Suprapubic skin (tissue), 4 donors: ENCODE measurements at places on chromosomes 2 and 18. TPM values are rescaled to one million over a fixed set of nuclear protein-coding genes. Genes with fewer than 3 reads are reported as not detected.

The OR6B2 gene
- not detected for total RNA-seq

The MC2R gene
- total RNA-seq, result not detected

The DES gene
- total RNA-seq, result 41.0 TPM

The NXPH2 gene
- total RNA-seq, result not detected

The MPPE1 gene
- total RNA-seq, result 52.1 TPM

The CD302 gene
- total RNA-seq, result 32.3 TPM

The STK11IP gene
- total RNA-seq, result 25.3 TPM

The NAT8 gene
- not detected for total RNA-seq

The CBLN2 gene
- not detected for total RNA-seq

The MLPH gene
- 27.2 TPM for total RNA-seq

DNA sequence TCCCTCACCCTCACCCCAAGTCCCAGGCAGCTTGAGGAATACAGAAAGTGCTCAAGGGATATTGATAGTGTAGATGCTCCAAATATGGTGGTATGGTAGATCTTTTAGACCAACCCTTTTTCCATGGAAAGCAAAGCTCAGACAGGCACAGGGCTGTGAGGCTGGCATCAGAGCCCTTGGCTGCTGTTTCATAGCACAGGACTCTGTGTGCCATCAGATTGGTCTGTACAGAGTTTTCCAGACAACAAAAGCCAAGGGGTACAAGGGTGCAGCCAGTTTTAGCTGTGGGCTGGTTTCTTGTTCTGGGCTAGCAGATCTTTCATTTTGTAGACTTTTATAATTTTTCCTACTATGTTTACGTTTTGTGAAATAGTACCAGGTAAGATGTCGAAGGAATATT is 296.9 kb upstream of the TNP1 start:
- H3K4me1 ChIP-seq, result no peaks in the 10 kb centered on the region
- H3K27ac ChIP-seq, result no peak overlapping the region
- no peaks in the 10 kb centered on the region for H3K36me3 ChIP-seq
- no peak for DNase-seq

GRCh38 chr2:28401411-28401810 is 8.8 kb downstream of the FOSL2 start:
- no peaks in the 10 kb centered on the region for H3K27me3 ChIP-seq
- peaks cover 59% of the 10 kb centered on the region for H3K36me3 ChIP-seq
- no peak for DNase-seq
- no peak overlapping the region for H3K27ac ChIP-seq

DNA sequence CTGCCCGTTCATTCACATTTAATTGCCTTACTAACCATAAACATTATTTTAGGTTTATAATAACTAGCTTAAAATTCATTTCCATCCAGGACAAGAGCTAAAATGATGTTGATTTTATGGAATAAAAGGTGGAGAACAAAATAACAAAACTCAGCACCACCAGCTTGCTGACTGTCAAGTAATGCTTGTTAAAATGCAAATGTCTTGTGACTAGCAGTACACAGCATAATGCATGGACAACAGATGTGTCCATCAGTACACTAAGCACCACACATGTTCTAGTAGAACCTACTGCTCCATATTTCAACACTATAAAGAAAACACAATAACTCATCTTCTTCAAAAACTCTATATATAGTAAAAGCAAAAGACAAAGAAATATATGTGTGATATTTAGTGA is 224.7 kb upstream of the SMAD7 start:
- H3K27ac ChIP-seq, result no peak overlapping the region
- H3K4me1 ChIP-seq, result no peaks in the 10 kb centered on the region
- no peak for DNase-seq
- H3K27me3 ChIP-seq, result no peaks in the 10 kb centered on the region

DNA sequence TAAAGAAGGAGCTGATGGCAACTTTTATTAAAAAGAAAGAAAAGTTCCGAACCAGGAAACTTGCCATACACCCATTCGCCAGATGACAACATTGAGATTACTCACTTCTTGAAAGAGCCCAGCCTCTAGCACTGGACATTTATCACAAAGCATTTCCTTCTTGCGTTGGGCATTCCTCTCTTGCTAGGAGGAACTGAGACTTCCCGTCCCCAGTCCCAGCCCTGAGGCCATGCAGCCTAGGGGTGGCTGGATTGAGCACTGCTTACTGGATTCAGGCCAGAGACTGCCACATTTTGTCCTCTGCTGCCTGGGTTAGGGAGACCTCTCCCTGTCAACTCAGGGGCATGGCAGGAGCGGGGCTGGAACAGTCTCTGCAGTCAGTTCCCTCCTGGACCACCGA is 80.1 kb downstream of the SDC1 start:
- H3K4me1 ChIP-seq, result peaks cover 48% of the 10 kb centered on the region
- DNase-seq, result no peak
- H3K36me3 ChIP-seq, result no peaks in the 10 kb centered on the region
- no peak overlapping the region for H3K4me3 ChIP-seq

- H3K27ac ChIP-seq, result no peak overlapping the region
- H3K4me3 ChIP-seq, result no peak overlapping the region
- H3K36me3 ChIP-seq, result no peaks in the 10 kb centered on the region
- H3K4me1 ChIP-seq, result no peaks in the 10 kb centered on the region
- no peaks in the 10 kb centered on the region for H3K27me3 ChIP-seq
Measured at GRCh38 chr2:211946960-211947359, 591.6 kb downstream of the ERBB4 start.

GRCh38 chr2:32862269-32863055 is 84.3 kb upstream of the LTBP1 start:
- no peaks in the 10 kb centered on the region for H3K27me3 ChIP-seq
- no peaks in the 10 kb centered on the region for H3K4me1 ChIP-seq
- H3K4me3 ChIP-seq, result no peak overlapping the region
- H3K36me3 ChIP-seq, result no peaks in the 10 kb centered on the region
- no peak overlapping the region for H3K27ac ChIP-seq

- H3K4me1 ChIP-seq, result peaks cover 22% of the 10 kb centered on the region
- H3K27ac ChIP-seq, result peak overlapping the region; percentile 58
- H3K27me3 ChIP-seq, result no peaks in the 10 kb centered on the region
- DNase-seq, result peak; percentile 66
Measured at GRCh38 chr2:217804338-217804737, 198.5 kb downstream of the TNS1 start.

DNA sequence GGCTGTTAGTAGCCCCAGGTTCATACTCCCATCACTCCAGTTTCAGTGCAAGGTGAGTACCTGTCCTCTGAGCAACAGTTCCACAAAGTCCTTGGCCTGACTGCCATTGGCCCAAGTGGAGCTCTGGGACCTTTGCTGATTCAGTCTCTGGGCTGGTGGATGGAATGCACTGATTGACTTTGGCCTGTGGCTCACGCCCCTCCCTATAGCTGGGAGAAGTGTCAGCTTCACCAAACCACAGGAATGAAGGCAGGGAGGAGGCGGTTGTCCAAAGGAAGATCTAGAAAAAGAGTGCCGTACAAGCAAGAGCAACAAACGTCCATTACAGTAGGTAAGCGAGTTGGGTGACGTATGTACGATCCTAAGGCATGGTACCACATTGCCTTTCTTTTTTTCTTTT is 34.0 kb downstream of the QPCT start:
- H3K27ac ChIP-seq, result peak overlapping the region; percentile 84
- H3K4me3 ChIP-seq, result no peak overlapping the region
- H3K36me3 ChIP-seq, result no peaks in the 10 kb centered on the region
- peaks cover 35% of the 10 kb centered on the region for H3K4me1 ChIP-seq
- H3K27me3 ChIP-seq, result no peaks in the 10 kb centered on the region

DNA sequence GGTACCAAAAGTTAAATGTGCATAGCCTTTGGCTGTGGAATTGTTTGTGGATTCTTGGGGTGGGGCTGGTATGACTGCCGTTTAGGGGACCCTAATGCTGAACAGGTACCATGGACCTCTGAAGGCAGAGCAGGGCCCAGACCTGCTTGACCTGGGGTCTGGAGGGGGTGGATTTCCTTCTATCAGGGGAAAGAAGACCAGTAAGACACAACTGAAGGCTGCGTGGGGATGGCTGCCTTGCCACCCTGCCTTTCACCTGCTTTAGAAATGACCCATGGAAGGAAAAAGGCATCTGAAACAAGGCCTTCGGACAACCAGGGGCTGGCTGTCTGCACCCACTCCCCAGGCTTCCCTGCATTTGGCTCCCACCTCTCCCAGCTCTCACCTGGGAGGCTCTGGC is 17.7 kb upstream of the RESP18 start:
- no peak overlapping the region for H3K4me3 ChIP-seq
- no peak for DNase-seq
- no peaks in the 10 kb centered on the region for H3K36me3 ChIP-seq
- H3K27me3 ChIP-seq, result peaks cover 23% of the 10 kb centered on the region
- H3K4me1 ChIP-seq, result no peaks in the 10 kb centered on the region

GRCh38 chr2:181680937-181681811 is 857 bp upstream of the NEUROD1 start:
- peaks cover 89% of the 10 kb centered on the region for H3K27me3 ChIP-seq
- H3K36me3 ChIP-seq, result no peaks in the 10 kb centered on the region
- no peak for DNase-seq
- H3K4me3 ChIP-seq, result no peak overlapping the region
- H3K4me1 ChIP-seq, result peaks cover 34% of the 10 kb centered on the region

- H3K4me1 ChIP-seq, result no peaks in the 10 kb centered on the region
- H3K27me3 ChIP-seq, result no peaks in the 10 kb centered on the region
- no peak for DNase-seq
- no peak overlapping the region for H3K4me3 ChIP-seq
- H3K36me3 ChIP-seq, result no peaks in the 10 kb centered on the region
- H3K27ac ChIP-seq, result no peak overlapping the region
Measured at GRCh38 chr18:29874519-29875098, 1167.9 kb downstream of the DSC3 start.

GRCh38 chr2:239519089-239519920 is 118.5 kb upstream of the HDAC4 start:
- no peaks in the 10 kb centered on the region for H3K36me3 ChIP-seq
- no peak for DNase-seq
- H3K4me3 ChIP-seq, result no peak overlapping the region
- peaks cover 5% of the 10 kb centered on the region for H3K4me1 ChIP-seq

DNA sequence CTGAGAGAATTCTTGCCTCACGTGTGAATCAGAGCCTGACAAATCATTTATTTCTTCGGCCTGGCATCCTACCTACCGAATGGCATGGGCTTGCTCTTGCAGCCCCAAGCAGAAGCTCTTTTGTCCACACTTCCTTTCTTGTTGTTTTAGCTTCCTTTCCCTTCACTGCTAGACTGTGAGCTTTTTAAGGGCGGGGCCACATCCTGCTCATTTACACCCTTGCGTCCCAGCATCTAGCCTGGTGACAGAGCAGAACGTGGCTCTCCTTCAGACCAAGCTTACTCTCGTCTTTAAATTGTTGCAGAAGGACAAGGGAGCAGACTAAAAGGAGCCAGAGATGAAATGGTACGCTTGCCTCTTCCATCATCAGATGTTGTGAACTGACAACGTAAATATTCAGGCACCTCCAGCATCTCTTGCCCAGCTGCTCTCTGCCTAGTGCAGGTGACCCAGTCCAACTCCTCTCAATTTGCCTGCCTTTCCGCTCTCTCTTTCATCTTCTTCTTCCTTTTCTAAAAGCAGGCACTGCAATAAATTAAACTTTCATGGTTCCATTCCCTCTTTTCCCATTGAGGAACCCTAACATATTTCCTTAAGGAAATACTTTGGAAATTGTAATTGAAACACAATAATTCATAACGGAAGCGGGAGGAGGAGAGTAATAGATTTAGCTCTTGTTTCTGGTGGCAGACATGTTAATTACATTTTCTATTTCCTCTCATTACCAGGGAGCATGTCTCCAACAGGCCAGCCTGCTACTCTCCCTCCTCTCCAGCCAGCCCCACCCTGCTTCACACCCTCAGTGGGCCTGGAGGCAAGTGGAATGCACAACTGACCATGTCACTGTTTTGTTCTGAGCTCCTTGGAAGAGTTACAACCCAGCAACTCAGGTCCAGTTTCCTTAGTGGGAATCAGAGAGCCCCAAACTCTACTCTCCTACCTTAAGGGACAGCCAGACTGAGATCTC is 228.1 kb upstream of the TRIB2 start:
- no peak overlapping the region for H3K4me3 ChIP-seq
- no peaks in the 10 kb centered on the region for H3K36me3 ChIP-seq

- H3K27ac ChIP-seq, result no peak overlapping the region
- no peak overlapping the region for H3K4me3 ChIP-seq
- no peaks in the 10 kb centered on the region for H3K27me3 ChIP-seq
- H3K4me1 ChIP-seq, result peaks cover 27% of the 10 kb centered on the region
- H3K36me3 ChIP-seq, result no peaks in the 10 kb centered on the region
Measured at GRCh38 chr18:21747268-21747667, 6.7 kb downstream of the MIB1 start.

DNA sequence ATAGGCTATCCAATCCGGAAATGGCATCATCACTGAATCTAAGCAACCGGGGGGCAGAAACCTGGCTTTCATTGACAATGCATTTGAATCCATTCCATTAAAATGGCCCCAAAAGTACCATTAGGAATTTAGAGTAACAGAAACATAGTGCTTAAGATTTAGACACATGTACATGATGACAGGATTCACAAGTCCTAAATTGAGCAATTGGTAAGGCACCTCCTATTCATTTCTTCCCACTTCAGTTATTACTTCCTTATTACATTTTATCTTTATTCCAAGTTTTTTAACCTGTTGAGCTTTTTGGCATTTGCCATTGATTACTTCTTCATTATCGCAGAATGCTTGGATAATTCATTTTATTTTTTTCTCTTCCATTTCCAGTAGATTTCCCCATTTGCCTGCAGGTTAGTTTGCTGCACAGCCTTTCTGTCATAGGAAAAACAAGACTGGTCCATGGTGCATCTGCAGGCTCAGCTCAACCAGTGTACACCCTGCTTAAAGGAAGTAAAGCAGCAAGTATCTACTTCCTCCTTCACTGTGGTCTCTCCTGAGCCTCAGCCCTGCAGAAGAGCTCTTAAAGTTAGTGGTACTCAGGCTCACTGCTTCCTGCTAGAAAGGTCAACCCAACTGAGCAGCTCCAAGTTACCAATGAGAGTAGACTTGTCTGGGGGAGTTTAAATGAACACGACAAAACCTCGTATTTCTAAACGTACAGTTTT is 89.2 kb downstream of the DOCK10 start:
- H3K4me1 ChIP-seq, result peaks cover 9% of the 10 kb centered on the region
- H3K36me3 ChIP-seq, result no peaks in the 10 kb centered on the region
- no peaks in the 10 kb centered on the region for H3K27me3 ChIP-seq
- no peak overlapping the region for H3K27ac ChIP-seq
- DNase-seq, result no peak

DNA sequence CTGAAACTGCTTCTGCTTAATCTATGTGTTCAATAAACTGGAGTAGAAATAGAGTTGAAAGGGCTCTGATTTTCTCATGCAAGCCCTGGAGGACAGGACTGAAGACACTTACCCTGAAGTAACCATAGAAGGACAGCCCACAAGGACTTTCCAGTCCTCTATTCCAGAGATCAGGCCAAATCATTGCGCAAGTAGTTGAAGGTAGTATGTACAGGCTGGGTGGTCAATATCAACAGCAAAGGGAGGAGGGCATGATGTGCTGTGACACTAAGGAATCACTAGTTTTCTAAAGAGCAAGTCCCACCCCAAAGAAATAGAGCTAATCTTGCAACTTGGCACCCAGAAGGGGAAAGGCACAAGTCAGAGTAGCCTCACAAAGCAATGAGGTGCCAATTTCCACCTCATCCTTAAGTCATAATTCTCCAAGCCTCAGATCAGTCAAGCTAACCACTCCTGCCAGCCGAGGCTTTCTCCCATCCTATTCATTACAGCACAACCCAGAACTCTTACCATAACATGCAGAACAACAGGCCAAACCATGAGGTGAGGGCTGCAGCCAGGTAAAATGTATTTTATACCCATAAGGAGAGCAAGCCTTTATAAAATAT is 533.5 kb downstream of the TNS1 start:
- H3K27me3 ChIP-seq, result no peaks in the 10 kb centered on the region
- H3K4me3 ChIP-seq, result no peak overlapping the region
- no peaks in the 10 kb centered on the region for H3K36me3 ChIP-seq
- H3K27ac ChIP-seq, result no peak overlapping the region
- DNase-seq, result no peak
- H3K4me1 ChIP-seq, result no peaks in the 10 kb centered on the region

- H3K4me3 ChIP-seq, result no peak overlapping the region
- peaks cover 75% of the 10 kb centered on the region for H3K4me1 ChIP-seq
- DNase-seq, result no peak
- no peaks in the 10 kb centered on the region for H3K27me3 ChIP-seq
- no peaks in the 10 kb centered on the region for H3K36me3 ChIP-seq
Measured at GRCh38 chr2:207149249-207150213, 16.2 kb downstream of the KLF7 start.
